ENCODE measurements at places on chromosomes 6 and 20.

GRCh38 chr20:8073024-8073832 lies 53.7 kb upstream of the TMX4 start:
- peak; percentile 78 for DNase-seq

GRCh38 chr6:134822920-134823709 lies 126.8 kb downstream of the ALDH8A1 start:
- DNase-seq: peak; percentile 89

DNA sequence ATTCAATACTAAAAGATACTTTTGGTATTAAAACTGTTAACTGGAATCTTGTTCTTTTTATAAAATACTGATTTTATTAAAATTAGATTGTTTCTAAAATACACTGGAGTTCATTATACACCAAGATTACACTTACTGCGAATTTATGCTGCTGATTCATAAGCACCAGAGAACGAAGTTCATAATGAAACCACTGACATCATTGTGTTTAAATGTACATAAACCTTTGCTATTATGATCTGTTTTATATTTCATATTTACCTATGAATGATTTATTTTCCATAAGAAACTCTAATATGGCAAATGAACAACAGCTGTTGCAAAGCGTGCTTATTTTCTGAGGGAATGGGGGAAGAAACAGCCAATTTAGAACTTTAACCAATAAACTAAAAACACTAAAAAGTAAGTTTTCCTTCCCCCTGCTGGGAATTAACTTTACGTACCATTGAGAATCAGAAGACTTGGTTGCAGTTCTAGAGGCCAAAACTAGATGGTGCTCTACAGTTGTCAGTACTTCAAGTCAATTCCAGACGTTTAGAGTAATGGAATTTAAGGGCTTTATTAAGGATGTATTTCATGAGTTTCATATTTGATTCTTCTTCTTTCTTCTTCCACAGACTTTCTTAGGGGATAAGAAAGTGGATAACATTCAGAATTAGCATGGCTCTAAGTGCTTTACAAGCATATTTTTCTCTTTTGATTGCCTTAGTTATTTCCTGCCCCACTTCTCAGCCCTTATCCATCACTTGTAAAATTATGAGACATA lies 30.8 kb upstream of the COL19A1 start:
- no peak for DNase-seq

- no peak for DNase-seq
Measured at GRCh38 chr6:23180504-23181293, 611.3 kb downstream of the HDGFL1 start.

DNA sequence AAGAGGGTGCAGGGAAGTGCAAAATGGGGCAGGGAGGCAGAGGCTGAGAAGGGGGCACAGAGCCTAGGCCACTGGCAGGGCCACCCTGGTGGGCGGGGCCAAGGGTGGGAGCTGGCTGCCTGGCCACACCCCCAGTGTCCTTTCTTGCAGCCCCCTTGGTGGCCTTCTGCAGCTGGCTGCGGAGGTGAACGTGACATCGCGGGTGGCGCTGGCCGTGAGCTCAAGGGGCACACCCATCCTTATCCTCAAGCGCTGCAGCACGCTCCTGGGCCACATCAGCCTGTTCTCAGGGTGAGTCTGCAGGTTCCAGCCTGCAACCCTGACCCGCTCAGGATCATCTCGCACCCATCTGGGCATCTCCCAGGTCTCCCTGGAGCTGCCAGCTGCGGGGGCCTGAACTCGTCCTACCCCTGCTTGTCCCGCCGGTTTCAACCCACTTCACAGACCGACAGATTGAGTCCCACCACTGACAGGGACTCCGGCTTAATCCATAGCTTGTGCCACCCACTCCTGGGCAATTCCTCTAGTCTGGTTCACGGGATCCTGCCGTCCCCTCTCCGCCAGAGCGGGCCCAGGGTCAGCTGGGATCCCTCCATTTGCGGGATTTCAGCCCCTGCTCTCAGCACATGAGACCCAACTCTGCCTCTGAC lies 6.2 kb downstream of the BPIFB3 start:
- no peak for DNase-seq

DNA sequence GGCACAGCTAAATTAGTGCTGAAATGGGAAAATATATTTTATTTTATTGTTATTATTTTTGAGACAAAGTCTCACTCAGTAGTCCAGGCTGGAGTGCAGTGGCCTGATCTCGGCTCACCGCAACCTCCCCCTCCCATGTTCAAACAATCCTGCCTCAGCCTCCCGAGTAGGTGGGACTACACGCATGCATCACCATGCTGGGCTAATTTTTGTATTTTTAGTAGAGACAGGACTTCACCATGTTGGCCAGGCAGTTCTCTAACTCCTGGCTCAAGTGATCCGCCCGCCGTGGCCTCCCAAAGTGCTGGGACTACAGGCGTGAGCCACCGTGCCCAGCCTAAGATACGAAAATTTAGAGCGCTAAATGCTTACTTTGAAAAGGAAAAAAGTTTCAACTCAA lies 4.8 kb downstream of the RAB23 start:
- DNase-seq: no peak

GRCh38 chr6:48197941-48198340 lies 86.9 kb upstream of the PTCHD4 start:
- DNase-seq: no peak

- no peak for DNase-seq
Measured at GRCh38 chr6:39086294-39086693, 28.7 kb downstream of the SAYSD1 start.

DNA sequence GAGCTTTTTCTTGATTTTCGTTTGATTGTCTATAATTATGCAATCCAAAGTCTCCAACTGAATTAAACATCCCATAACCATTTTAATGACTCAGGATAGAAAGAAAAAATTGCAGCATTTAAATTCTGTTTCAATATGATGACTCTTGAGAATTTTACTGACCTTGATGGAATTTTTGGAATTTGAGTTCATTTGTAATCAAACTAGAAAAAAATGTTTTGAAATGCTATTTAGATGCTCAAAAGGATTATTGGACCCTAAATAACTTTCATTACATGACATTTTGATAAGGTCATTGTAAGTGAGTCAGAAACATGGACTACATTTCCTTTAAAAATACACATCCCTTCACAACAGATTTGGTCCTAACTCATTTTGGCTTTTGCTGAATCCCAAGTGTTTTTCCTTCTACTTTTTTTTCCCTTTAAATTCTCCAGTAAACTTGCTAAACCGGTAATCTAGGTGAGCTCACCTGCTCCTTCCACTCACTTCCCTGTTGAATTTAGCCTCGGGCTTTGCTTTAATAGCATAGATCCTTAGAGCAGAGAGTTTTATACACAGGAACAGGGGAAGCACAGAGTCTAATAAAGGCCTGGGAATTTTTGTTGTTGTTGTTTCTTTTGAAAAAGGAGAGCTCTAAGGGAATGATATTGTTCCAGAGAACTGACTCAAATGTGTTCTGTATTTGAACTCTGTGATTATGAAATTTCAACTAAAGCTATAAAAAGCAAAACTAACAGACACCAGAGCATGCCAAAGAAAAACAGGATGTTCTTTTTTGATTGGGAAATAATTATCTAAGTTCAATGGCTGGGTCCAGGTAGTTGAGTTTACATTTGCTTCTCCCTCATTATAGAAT lies 1088.2 kb upstream of the CITED2 start:
- DNase-seq: peak; percentile 60

DNA sequence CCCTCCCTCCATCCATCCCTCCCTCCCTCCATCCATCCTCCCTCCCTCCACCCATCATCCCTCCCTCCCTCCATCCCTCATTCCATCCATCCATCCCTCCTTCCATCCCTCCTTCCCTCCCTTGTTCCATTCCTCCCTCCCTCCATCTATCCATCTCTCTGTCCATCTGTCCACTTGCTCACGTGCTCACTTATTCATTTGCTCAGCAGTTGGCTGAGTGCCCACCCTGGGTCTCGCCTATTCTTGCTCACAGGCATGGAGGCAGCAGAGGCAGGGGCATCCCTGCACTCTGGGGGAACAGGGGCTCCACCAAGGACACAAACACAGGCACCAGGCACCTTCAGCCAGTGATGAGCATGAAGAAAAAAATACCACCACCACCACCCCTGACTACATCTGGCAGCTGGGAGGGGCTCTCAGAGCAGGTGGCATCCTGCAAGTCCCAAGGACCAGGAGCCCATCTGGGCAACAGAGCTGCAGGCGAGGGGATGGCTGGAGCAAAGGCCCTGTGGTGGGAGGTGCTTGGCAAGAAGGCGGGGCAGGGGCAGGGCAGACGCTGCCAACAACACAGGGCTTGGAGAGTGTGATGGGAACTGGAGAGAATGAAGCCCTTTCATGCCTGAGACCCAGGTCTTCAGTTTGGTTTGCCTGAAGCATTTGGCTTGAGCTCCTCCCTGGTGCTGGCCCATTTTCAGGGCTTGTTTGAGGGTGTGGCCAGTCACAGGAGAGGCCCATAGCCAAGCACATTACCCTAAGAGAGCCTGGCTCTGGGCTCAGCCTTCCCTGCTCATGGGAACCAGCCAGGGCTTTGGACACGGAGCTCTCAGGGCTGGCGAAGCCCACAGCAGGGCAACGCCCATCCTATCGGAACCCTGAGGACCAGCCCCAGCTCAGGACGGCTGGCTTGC lies 40.2 kb upstream of the MRGBP start:
- DNase-seq: no peak

- DNase-seq: no peak
Measured at GRCh38 chr6:40933864-40934263, 105.2 kb downstream of the UNC5CL start.

- DNase-seq: no peak
Measured at GRCh38 chr6:134173366-134173725, 120.9 kb upstream of the SLC2A12 start.

- no peak for DNase-seq
Measured at GRCh38 chr6:47165918-47166317, 123.8 kb upstream of the ADGRF1 start.

GRCh38 chr6:62614442-62614841 lies 328.4 kb upstream of the KHDRBS2 start:
- DNase-seq: no peak

- DNase-seq: no peak
Measured at GRCh38 chr6:143135325-143135724, 74.6 kb downstream of the AIG1 start.

DNA sequence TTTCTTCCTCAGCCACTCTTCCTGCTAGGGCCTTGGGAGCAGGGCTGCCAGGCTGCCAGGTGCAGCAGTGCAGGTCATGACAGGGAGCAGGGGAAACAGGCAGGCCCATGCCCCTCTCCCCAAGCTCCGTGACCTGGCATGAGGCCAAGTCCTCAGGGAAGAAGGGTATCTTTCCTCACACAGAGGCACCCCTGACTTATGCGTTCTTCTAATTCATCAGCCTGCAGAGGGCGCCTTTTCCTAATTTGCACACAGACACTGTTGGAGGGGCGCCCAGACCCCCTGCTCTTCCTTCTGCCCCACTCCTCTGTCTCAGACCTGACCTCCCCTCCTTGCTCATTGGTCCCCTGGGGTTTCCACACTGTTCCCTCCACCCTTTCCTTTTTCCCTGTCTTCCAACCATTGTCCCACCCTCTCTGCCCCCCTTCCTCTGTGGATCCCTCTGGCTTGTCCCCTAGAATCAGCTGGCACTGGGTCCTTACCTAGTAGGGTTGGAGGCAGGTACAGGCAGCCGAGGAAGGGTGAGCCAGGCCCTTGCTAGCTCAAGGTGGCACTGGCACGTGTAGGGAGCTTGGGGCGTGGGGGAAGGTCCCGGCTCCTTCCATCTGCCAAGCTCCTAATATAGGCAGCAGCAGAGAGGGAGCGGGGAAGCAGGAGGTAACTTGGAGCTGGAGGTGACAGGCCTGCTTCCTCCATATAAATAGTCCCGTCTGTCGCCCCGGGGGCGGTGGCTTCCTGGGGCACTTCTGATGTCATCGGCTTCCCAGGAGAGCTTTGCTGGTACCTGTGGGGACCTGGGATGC lies 154.9 kb upstream of the MLN start:
- no peak for DNase-seq

- DNase-seq: no peak
Measured at GRCh38 chr20:25245461-25245860, 2.4 kb upstream of the PYGB start.

DNA sequence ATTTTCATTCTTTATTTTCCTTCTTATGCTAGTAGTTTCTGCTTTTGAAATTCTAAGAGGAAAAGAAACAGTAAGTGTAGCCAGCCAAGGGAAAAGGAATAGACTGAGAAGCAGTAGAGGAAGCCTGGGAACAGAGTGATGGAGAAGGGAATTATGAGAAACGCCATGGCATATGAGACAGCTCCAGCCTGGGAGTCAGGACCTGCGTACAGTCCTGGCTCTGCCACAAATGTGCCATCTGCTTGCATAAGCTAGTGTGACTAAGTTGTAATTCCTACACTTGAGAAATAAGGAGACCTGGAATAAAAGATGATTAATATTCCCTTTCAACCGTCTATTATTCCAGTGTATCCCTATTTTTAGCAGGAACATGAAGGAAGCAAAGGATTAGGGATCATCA lies 47.5 kb downstream of the OSTM1 start:
- DNase-seq: no peak

DNA sequence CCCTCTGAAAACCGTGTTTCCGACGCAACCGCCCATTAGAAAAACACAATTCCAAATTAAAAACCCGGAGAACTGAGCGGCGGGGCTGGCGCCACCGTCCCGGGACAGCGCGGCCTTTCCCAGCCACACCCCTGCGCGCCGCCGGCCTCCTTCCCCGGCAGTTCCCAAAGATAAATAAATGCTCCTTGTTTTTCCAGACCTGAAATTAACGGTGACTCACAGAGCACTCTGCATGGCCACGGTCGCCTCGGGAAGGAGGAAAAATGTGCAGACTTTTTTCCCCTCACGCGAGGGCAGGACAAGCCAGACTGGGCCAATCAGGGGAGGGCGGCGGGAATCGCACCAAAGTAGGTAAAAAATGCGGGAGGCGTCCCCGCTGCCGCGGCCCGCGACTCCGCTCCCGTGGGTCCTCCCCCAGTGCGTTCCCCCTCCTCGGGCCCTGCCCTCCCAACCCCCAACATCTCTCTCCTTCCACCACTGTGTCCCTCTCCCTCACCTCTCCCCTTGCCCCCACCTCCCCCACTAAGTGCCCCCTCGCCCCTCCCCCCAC lies 828 bp upstream of the DSTN start:
- peak; percentile 99 for DNase-seq

DNA sequence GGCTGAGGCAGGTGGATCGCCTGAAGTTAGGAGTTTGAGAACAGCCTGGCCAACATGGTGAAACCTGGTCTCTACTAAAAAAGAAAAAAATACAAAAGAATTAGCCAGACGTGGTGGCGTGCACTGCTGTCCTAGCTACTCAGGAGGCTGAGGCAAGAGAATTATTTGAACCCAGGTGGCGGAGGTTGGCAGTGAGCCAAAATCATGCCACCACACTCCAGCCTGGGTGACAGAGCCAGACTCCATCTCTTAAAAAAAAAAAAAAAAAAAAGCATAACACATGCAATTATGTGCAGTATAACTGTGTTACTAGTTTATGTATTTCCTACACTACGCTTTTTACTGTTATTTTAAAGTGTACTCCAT lies 31.9 kb upstream of the FAM135A start:
- DNase-seq: no peak

- DNase-seq: peak; percentile 80
Measured at GRCh38 chr20:45347936-45348778, at the start of gene SDC4. Gene SDC4 (minus strand): TSS chr20:45348424. CDS start chr20:45348384, 40 bp downstream.

- DNase-seq: no peak
Measured at GRCh38 chr6:112332274-112332673, 14.9 kb upstream of the RFPL4B start.

GRCh38 chr6:73258721-73259120 lies 4.3 kb downstream of the KHDC1 start:
- no peak for DNase-seq
